ENCODE measurements at places on chromosomes 12 and 14. TPM values are rescaled to one million over a fixed set of nuclear protein-coding genes. Genes with fewer than 3 reads are reported as not detected.

KLRF1 gene
- 2.2 TPM for total RNA-seq

P2RX4 gene
- 60.4 TPM for total RNA-seq

DNA sequence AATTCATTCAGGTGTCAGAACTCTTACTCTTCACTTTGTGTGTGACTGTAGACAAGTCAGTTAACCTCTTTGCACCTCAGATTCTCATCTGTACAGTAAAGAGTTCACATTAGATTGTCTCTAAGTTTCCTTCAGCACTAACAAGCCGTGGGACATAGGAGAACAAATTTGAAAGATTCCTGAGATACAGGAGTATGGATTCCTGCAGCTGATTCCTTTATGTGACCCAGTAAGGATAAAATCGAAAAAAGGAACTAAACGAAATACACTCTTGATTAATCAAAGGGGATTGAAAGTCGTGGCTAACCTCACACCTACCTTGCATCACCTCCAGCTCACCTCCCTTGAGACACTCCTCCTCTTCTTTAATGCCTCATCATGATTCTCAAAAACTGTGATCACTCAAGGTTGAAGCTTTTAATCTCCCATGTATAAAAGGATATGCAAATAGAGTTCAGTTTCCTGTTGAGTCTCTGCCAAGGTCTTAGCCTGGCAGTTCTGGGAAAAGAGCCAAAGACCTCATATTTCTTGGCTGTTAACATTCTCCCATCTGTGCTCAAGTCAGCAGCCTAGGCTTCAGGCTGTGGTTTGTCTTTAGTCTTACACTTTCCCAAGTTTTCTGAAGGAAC lies 156.6 kb downstream of the DAD1 start:
- DNase-seq: peak; percentile 90

- no peak for DNase-seq
Observed at GRCh38 chr14:76051717-76052465, 66.3 kb downstream of the IFT43 start.

DNA sequence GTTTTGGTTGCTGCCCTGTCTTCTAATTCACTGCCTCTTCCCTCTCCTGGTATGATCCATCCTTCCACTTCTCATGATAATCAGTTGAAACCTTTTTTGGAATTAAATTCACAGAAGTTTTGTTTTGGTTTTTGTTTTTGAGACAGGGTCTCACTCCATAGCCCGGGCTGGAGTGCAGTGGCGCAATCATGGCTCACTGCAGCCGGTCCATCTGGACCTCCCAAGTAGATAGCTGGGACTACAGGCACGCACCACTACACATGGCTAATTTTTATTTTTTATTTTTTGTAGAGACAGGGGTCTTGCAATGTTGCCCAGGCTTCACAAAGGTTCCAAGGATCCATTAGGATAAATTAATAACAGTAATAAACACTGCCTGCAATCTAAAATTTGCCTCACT lies 164.3 kb downstream of the PRKCH start:
- peak; percentile 74 for DNase-seq

GRCh38 chr12:11758087-11758486 lies 108.6 kb downstream of the ETV6 start:
- DNase-seq: no peak
